COR-L47 (cell line): ENCODE measurements at places on chromosomes 2 and 18.

DNA sequence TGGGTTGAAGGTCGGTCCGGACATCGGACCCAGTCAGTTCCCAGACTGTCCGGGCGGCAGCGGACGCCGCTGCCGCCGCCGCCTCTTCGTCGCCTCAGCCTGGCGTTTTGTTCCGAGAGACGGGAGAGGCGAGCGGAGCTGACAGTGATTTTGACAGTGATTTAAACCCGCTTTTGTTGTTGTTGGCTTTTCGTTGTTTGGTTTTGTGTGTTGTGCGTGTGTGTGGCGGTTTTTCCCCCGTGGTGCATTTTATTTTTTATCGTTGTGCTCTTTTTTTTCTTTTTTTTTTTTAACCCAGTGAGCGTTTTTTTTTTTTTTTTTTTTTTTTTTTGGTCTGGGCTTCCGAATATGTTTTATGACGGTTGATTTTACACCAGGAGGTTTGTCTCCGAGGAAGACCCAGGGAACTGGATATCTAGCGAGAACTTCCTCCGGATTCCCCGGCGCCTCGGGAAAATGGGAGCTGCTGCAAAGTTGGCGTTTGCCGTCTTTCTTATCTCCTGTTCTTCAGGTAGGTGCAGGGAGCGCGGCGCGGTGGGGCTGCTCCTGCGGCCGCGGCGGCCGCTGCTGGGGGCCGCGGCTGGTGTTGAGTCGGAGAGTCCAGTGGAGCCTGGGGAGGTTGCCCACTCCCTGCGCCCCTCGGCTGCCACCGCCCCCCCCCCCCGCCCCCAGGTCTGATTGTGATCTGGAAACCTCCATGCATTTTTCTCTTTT is at the start of gene ACVR2A:
TSS of gene ACVR2A (plus strand) at position 333 of the 714 bp plus-strand sequence. CDS start at position 457, 124 bp downstream.
- peak; percentile 9 for DNase-seq

- no peak for DNase-seq
Observed at GRCh38 chr2:131153529-131153928, 48.4 kb downstream of the PLEKHB2 start.

DNA sequence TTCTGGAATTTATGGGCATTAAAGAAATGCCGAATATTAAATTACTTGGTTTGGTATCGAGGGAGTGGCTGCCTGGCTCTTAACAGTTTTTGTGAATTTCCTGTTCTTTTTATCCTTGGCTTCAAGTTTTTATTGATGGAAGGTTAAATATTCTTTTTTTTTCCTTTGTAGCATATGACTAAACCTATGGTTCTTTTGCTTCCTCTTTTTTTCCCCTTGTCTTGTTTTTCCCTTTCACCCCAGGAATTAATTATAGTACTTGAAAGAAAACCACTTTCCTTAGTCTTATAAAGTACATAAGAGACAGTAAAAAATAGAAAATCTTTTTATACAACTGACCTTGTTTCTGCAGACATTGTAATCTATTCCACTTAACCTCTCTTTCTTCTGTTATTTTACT is 42.4 kb downstream of the MGAT5 start:
- no peak for DNase-seq

DNA sequence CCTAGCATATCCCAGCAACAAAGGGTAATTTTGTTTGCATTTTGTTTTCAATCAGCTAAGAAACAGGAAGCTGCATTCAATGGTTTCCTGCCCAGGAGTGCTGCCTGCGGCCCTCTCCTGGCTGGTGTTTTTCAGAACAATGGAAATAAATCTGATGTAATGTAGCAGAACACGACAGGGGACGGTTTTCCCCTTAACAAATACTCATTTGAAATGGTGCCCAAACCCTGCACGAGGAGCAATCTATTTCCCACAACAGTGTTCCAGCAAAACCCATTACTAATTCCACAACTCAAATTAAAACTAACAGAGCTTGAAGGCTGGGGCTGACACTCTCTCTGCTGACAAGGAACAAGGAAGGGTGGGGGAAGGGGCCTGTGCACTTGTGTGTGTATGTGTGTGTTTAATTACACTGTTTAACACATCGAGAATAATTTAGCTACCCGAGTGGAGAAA is 8.7 kb downstream of the CAPN13 start:
- DNase-seq: peak; percentile 2

DNA sequence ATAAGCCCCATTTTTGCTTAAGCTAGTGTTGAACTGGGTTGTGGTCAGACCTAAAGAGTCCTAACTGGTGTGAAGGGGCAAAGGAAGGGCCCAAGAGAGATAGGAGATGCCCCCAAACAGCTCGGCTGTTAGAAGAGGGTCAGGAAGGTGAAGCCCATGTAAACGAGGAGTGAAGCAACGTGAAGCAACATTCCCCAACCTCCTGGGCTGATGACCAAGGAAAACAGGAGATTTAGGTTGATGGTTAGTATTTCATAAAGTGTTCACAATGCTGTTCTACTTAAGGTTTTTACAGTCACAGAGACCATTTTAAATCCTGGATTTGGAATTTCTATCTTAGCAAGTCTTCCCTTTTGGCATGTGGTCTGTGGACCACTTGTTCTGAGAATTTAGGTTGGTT is 144.0 kb upstream of the SERPINE2 start:
- DNase-seq: no peak

DNA sequence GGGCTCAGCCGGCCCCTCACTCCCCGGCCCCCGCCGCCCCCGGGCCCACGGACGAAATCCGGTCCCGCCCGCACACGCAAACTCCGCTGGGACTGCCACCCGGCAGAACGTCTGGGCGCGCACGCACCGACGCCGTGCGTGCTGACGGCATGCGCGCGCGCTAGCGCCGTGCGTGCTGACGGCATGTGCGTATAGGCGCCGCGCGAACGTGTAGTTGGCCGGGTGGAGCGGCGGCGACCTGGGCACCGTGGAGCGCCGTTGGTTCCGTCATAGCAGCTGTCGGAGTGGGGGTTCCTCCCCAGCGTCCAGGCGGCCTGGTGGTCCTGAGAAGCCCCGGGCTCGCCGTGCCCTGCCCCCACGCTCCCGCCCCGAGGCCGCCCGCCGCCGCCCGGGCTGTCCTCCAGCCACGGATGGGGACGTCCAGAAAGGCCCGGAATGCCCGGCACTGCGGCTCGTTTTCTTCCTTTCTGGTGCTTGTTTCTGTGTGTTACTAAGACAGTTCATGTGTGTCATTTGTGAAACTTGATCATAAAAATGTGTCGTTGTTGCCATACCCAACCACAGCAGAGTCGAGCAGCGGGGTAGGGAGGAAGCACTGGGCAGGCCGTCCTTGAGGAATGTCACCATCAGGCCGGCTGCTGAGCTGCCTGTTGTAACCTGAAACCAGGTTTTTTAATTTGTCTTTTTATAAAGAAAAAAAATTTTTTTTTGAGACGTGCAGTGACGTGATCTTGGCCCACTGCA is at the start of gene TXNL4A:
TSS of gene TXNL4A (minus strand) at position 113 of the 744 bp plus-strand sequence. CDS start 171 bp downstream, outside the sequence.
- peak; percentile 93 for DNase-seq
